Fibroblast of upper back skin (primary cell): ENCODE measurements at places on chromosomes 2 and 18.
A peak's percentile ranks its signal among the peaks of the same experiment; 100 is the strongest.

DNA sequence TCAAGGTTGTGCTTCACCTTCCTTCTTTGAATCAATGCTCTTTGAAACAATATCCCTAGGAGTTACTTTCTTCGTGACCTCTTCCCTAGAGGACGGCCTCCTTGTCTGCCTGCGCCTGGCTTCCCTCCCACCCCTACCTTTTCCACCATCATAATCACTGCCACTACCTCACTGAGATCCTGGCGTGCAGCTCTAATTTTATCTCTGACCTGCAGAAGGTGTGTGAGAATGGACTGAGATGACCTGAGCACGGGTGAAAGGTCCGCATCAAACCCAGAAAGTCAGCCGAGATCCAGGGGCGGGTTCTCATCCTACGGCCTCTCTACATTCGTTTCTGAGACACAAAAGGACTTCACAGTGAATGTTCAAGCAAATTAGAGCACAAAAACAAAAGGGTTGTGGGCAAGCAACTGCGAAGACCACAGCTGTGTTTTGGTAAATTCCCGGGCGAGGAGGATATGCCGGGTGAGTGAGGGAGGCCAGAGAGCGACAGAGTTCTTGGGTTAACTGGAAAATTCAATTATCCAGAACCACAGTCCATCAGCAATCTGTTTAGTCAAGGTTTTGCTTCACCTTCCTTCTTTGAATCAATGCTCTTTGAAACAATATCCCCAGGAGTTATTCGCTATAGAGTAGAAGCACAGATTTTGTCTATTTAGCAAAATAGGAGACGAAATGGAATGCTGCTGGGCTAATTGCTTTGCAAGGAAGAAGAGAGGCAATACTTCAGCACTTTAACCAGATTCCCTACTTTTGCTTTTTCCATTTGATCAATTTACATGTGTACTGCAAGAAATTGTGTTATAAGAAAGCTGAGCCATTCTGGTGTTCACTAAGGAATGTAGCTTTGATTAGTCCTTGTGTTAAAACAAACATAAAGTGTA is 212.6 kb downstream of the ACKR3 start:
- DNase-seq = no peak

DNA sequence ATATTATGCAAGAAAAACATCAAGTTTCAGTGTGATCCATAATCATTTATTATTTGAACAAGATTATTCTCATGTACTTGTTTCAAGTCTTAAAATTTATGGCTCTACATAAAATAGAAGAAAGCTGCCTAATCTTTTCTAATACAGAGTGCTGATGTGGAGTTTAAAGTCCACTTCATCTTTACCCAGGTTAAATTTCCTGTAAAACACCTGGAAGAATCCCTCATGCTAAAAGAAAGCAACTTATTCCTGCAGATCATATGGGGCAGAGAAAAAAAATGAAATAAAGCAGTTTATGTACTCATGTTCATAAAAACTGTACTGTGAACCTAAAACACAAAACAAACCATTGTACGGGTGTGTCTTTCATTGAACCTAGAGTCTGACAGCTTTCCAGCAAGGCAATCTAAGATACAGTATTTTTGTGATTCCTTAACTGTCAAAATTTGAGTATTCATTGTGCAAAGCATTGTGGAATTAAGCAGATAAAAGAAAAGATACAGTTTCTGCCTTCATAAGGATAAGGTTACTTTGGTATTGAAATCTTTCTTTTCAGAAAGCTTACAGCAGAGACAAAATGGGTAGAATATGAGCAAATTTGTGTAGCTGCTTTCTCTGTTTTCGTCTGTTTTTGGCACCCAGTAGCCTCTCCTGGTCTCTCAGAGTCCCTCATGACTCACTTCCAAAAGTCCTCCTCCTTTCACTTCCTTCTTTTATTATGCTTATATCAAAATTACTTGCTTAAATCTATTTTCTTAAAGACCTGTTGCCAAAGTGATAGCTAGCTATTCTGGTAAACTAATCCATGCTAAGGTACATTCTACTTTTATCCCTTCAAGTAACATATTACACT is 26.9 kb upstream of the GLS start:
- DNase-seq = no peak

GRCh38 chr2:205613970-205614559 is 68.2 kb upstream of the NRP2 start:
- no peak for DNase-seq

- peak; percentile 89 for DNase-seq
Observed at GRCh38 chr2:159053161-159054031, 85.0 kb downstream of the TANC1 start.

- no peak for DNase-seq
Observed at GRCh38 chr18:12963069-12963468, 15.3 kb downstream of the SEH1L start.

GRCh38 chr2:175207741-175208438 is 26.4 kb upstream of the ATP5MC3 start:
- DNase-seq = no peak

DNA sequence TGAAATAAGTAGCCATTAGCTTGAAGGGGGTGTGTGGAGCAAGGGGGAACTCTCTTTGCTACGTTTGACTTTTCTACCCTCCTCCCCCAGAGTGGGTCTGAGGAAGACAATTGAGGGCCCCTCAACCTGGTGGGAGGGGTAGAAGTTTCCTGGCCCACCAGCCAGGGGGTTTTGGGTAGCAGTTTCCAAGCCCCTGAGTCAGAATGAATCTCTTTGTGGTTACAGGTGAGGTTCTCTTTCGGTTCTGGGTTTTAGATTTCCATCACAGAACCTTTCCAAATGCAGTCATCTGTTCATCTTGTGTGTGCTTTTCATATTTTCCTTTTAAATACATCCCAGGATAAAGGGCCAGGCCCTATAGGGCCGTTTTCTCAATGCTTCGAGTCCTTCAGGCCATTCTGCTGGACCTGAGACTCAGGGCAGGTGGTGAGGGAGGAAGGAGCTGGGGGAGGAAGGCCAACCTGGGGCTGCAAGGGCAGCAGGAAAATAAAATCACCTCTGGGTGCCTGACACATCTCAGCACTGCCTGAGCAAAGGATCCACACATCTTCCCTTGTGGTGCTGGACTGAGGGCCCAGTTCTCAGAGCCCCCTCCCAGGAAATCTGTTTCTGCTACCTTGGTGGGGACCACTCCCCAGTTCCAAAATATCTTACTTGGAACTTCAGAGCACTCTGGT is 4.7 kb downstream of the LBH start:
- DNase-seq = no peak

GRCh38 chr2:159252905-159253304 is 33.6 kb downstream of the WDSUB1 start:
- no peak for DNase-seq

DNA sequence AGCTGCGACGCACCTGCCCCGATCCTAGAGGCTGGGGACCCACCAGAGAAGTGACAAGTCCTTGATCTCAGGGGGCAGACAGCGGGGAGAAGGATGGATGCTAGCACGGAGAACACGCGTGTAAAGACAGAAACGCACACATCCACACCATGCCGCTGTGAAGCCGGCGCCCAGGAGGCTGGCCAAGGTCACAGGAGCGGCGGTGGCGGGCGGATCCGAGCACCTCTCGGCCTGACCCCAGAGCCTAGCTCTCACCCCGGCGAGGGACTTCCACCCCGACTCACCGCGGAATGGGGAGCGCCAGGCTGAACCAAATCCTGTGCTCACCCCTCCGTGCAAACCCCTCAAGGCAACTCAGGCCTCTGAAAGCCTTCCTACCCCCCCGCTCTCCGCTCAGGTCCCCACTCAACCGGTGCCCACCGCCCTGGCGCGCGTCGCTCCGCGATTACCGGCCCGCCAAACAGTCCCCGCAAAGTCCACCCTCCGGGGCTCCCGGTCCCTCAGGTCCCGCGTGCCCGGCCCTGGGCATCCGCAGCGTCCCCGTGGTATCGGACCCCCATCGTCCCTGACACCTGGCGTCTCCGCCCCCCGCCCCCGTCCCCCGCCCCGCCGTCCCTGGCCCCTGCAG is 460 bp upstream of the LRRFIP1 start:
- no peak for DNase-seq

DNA sequence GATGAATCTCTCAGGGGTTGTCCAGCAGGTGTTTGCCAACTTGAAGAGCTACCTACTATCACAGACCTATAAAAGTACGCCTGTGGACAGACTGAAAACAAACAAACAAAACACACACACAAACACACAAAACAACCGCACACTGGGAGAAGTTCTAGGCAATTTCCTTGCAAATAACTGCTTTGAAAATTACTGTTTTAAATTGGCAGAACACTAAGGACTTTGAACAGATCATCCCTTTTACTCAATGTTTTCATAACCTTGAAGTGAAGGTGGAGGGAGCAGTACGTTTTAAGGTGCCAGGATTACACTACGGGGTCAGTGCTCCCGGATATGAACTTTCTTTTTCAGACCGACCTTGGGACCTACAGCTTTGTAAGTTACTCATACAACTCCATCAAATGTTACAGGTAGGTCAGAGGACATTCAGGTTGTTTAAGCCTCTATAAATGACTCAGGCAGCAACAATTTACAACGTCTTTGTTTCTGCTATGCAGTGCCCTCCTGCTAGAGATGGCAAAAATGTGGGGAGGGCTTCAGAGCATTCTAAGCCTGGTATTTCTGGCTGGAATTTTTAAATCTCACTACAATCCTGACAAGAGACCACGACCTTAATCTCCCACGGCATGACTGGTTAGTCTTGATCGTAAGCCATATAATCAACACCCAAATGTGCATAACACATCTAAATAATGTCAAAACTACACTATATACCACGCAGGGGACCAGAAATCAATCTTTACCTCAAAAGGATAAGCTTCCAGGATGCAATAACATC is 1.4 kb upstream of the SLC20A1 start:
- DNase-seq = peak; percentile 26

DNA sequence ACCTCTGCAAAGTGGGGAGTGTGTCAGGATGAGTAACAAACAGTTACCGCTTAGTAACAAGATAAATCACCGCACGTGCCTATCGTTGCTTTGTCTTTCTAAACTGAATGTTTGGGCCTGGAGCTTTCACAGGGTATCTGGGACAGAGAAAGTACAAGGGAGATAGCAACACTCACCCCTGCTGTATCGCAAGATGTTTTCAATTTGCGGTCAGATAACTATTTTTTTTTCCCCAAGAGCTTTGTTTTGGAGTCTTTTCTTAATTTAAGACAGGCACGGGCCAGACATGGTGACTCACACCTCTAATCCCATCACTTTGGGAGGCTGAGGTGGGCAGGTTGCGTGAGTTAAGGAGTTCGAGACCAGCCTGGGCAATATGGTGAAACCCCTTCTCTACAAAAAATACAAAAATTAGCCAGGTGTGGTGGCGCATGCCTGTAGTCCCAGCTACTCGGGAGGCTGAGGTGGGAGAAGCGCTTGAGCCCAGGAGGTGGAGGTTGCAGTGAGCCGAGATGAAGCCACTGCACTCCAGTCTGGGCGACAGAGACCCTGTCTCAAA is 146.6 kb downstream of the GBX2 start:
- peak; percentile 77 for DNase-seq

GRCh38 chr2:131588152-131588873 is 60.6 kb downstream of the CCDC74A start:
- no peak for DNase-seq

- peak; percentile 58 for DNase-seq
Observed at GRCh38 chr2:118667964-118668363, 179.5 kb downstream of the EN1 start.

GRCh38 chr2:226754821-226755604 is 44.6 kb downstream of the IRS1 start:
- DNase-seq = no peak

DNA sequence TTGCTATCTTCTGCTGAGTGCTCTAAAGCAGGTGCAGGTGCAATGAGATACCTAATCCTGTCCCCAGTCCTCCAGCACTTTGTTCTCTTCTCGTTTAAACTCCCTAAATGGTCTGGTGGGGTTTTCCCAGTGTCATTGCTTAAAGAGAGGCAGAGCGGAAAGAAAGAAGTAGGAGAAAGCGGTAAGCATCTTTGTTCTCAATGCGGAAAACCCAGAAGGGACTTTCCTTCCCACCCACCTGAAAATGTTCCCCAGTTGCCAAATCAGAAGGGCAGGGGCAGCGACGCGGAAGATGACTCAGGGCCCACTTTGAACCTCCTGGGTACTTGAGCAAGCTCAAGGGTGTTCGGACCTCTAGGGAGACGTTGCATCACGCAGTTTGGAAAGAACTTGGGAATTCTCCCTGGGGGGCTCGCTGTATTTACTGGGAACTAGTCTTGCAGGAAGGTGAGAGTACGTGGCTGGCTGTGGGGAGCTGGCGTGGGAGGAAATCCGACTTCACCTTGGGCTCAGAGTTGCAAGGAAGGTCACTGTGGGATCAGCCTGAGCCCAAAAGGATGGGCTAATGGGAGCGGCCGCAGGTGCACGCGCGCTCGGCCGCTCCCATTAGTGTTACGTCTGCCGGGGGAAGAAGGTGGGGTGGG is 589 bp upstream of the SGPP2 start:
- DNase-seq = no peak

GRCh38 chr2:170887896-170888295 is 41.2 kb upstream of the GORASP2 start:
- DNase-seq = peak; percentile 8

DNA sequence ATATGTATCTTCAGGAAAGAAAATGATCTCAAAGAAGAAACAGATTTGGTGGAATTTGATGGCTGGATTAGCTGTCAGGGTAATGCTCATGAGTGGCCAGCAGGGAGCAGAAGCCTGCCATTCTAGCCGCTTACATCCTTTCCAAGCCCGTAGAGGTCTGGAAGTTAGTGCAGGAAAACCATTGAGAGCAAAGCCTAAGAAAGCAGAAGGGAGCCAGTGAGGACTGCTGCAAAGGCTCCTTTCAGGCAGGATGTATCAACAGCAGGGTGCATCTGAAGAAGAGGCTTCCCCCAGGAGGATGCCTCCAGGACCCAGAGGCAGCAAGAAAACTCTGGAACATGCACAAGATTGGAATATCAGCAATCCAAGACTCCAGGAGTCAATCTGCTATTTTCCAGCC is 22.9 kb upstream of the LBH start:
- peak; percentile 78 for DNase-seq

DNA sequence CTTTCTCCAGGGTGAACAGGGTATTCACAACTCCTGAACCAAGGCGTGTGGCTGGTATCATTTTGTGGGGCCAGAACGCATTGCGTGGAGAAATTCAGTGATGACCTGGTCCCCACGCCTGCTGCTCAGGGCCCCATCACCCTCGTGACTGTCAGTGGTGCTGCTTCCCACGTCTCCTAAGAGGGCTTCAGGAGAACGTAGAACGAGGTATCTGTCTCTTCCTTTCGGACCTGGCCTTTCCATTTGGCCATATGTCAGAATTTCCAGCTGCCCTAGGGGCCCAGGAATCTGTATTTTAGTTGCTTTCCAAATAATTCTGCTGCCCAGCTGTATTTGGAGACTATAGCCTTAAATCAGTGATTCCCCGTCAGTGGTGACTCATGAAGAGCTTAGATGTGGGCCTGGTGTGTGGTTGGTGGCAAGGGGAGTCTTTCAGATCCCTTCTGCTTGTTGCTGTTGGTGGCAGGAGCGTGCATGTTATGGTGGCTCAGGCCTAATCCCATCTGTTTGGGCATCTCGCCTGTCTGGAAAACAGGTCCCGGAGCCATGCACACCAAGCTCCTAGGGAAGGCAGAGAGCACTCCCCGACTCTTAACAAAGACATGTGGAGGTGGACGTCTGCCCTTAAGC is 56.4 kb downstream of the NPAS2 start:
- DNase-seq = peak; percentile 44
